ENCODE measurements at places on chromosomes 4 and X. TPM values are rescaled to one million over a fixed set of nuclear protein-coding genes. Genes with fewer than 3 reads are reported as not detected.

- no peak for DNase-seq
Observed at GRCh38 chr4:5930876-5931275, 38.0 kb upstream of the CRMP1 start.

DNA sequence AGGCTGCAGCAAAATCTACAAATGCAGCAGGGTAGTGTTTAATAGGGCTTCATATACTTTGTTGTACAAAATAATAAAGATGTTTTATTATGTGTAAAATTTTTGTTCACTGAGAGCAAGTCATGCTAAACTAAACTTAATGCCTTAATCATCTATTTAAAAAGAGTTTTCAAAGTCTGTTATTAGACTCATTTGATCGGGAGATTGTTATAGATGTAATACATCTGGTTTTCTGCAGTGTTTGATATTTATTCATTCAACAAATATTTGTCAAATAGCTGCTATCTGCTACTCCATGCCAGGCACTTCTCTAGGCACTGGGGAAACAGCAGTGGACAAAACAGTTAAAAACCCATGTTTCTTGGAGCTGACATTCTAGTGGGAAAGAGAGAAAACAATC, 233.6 kb downstream of the FMR1NB start:
- no peak for DNase-seq

The SLC26A1 gene
- total RNA-seq = 0.30 TPM

The VCX3A gene
- total RNA-seq = not detected

The GPR82 gene
- total RNA-seq = 0.20 TPM

Data from skin of body (tissue), 3 donors.